ENCODE measurements at places on chromosomes 2 and 18.
A peak's percentile ranks its signal among the peaks of the same experiment; 100 is the strongest.

- no peak for DNase-seq
Measured at GRCh38 chr2:9908639-9909038, 42.9 kb upstream of the GRHL1 start.

DNA sequence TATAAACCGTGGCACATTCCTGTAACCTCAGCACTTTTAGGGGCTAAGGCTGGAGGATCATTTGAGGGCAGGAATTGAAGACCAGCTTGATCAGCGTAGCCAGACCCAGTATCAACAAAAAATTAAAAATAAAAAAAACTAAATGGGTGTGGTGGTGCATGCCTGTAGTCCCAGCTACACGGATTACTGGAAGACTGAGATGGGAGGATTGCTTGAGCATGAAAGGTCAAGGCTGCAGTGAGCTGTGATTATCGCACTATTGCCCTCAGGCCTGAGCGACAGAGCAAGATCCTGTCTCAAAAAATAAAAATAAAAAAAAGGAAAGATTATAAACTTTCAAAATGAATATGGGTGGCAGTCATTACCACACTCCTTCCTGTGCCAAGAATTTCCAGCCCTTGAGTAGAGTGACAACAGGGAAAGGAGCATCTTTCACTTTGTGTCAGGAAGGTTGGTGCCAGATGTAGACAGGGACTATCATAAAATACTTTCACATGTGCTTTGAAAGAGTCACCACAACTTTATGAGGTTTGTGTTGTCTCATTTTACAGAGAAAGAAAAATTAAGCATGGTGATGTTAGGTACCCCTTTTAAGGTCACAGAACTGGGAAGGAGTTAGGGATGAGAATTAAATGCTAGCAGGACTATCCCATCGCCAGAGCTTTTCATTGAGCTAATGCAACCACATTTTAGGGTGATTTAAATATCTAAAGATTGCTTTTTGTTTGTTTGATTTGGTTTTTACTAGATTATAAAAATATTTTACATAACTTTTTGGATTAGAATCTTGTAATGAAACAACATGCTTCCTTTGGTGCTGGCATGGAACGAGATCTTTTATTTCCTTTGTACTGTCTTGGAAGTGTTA, 1617.4 kb upstream of the ACVR2A start:
- DNase-seq: no peak

- DNase-seq: no peak
Measured at GRCh38 chr18:29154196-29154757, 977.3 kb upstream of the CDH2 start.

DNA sequence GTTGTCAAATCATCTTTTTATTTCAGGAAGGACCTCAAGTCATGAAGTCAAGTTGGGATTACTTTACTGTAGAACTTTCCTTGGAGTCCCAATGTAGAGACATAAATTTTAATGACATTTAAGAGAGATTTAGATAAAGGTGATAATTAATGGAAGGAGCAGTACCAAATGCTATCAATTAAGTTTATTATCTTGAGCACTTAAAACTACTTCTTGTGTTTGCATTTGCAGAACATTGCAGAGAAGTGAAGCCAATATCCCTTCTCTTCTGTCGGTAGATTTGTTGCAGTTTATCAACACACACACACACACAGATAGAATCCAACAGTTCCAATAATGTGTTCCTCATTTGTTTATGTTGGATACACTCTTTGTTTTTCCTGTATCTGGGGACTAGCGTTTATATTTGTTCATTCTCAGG, 570.7 kb downstream of the EPHA4 start:
- no peak for DNase-seq

GRCh38 chr2:235634435-235635158, 140.8 kb downstream of the AGAP1 start:
- no peak for DNase-seq

GRCh38 chr2:105894327-105894944, 149.7 kb downstream of the NCK2 start:
- no peak for DNase-seq

DNA sequence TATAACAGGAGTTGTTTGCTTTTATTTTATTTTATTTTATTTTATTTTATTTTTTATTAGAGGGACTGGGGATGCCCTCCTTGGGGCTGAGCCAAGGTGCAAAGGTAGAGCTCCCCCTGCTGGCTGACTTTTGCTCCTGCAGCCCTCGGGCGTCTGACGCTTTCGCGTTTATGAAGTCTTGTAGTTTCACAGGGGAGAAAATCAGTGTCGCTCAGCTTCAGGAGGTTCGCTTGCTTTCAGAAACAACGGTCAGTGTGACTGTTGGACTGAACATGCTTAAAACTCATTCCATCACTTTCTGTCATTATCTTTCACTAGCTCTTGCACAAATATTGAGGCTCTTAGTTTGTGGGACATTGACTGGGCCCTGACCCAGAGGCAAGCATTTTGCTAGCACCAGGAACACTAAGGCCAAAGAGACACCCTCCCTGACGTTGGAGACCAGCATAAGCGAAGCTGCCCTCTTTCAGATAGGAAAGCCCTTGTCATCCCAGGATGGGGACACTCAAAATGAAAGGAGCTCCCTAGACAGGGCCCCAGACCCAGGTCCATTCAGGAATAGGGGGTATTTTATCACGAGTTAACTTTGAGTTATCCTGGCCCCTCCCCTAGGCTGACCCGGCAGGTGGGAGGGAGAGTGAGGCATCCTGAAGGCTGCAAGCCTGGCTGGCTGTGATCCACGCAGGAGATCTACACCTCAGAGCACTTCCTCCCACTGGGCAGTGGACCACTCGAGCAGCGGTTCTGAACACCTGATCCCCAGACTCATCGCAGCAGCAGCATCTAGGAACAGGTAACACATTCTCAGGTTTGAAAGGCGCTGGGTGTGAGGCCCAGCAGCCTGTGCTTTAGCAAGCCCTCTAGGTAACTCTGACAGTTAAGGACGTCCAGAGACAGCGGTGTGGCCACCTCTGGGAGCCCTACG, 34.4 kb downstream of the LGALSL start:
- DNase-seq: peak; percentile 65
